Stimulated activated naive CD4-positive, alpha-beta T cell treated with Interleukin-2 at 50 U/mL for 16 hours (primary cell): ENCODE measurements at places on chromosomes 2 and 18.

GRCh38 chr2:166179201-166179600 lies 51.4 kb upstream of the SCN1A start:
- no peak for DNase-seq

DNA sequence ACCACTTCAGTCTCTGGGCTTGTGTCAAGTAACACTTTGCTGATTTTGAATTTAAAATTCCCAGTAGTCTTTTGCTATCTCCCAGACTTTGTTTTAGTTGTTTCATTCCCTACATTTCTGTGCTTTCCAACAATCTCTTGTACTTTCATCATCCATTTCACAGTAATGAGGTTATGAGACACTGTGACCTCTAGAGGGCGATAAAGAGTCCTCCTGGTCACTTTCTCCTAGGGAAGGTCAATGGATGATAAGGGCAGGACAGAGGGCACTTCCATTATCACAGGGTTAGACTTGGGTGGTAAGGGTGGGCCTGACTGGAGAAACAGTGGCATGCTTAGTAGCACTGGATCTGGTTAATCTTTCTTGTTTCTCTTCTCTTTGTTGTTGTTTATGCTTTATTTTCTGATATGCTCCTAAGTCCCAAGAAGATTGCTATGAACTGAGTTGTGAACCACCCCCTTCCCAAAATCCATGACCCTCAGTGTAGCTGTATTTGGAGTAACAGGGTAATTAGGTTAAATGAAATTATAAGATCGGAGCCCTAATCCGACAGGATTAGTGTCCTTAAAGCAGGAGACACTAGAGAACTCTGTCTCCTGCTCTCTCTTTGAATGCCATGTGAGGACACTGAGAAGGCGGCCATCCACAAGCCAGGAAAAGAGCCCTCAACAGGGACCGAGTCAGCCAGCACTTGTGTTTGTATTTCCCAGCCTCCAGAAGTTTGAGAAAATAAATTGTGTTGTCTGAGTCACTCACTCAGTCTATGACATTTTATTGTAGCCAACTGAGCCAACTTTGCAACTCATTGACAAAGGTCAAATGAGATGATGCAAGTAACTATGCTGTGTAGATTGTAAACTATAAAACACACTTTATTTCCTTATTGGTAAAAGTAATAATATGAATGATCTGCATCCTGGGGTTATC lies 779.2 kb downstream of the CNTNAP5 start:
- DNase-seq, result no peak

DNA sequence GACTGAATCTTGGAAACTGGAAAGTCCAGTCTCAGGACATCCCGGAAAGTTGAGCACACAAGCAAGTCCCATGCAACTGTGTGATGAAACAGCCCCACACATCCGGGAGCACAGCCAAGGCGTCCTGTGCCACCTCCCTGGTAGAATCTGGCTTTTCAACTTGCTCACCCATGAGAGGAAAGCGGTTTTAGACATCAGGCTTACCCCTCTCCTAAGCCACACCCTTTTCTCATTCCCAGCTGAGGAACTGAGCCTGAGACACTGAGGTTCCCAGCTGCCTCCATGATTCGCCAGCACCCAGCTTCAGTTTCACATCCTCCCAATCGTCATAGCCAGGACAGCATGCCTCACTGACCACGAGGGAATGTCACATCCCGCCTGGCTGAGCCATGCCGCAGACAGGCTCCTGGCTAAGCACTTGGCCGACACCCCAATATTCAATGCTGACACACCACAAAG lies 60.3 kb downstream of the STEAP3 start:
- DNase-seq, result no peak

- no peak for DNase-seq
These were observed 41.9 kb upstream of the RAPGEF4 start for GRCh38 chr2:172693529-172694455.

GRCh38 chr18:36602620-36603019 lies 226.2 kb downstream of the TPGS2 start:
- no peak for DNase-seq

- no peak for DNase-seq
These were observed 192.5 kb downstream of the EN1 start for GRCh38 chr2:118654945-118655344.
